ENCODE measurements at places on chromosomes 3 and 15.

GRCh38 chr3:58638591-58638990 lies 28.0 kb downstream of the FAM3D start:
- no peaks in the 10 kb centered on the region for H3K36me3 ChIP-seq
- H3K27ac ChIP-seq = no peak overlapping the region
- DNase-seq = no peak

DNA sequence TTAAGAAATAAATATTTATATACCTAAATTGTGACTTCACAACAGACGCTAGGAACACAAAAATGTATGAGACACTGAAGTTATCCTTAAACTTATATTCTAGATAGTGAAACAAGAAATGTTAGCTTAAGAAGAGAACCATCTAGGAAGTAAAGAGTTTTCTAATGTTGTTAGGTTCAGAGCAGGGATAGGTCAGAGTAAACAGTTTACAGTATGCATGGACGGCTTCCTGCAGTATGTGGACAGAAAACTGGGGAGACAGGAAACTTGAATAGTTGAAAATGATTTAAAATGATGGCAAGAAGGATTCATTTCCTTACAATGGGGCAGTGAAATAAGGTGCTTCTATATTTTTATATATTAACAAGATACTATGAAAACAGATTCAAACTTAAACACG lies 449.8 kb downstream of the MAGI1 start:
- H3K4me1 ChIP-seq = no peaks in the 10 kb centered on the region
- no peak overlapping the region for H3K4me3 ChIP-seq
- H3K36me3 ChIP-seq = no peaks in the 10 kb centered on the region
- no peaks in the 10 kb centered on the region for H3K27me3 ChIP-seq
- no peak for DNase-seq

DNA sequence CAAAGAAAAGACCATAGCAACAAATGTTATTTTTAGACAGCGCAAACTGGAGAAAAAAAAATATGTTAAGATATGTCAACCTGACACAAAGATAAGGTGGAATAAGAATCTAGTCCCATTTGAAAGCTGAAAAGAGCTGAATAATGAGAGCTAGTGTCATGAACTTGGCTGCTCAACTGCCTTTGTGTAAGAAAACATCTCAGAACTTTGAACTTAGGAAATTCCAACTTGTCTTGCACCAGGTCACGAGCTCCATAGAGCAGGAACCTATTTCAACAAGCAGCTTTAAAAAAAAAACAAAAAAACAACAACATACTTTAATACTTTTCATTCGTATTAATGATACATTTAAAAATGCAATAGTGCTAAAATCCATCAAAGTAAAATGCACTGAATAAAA lies 79.5 kb downstream of the ZNF280D start:
- no peak for DNase-seq
- no peaks in the 10 kb centered on the region for H3K27me3 ChIP-seq
- H3K27ac ChIP-seq = no peak overlapping the region
- peaks cover 14% of the 10 kb centered on the region for H3K36me3 ChIP-seq

GRCh38 chr3:180678231-180678630 lies 1.1 kb downstream of the CCDC39 start:
- no peak overlapping the region for H3K27ac ChIP-seq
- H3K27me3 ChIP-seq = peaks cover 37% of the 10 kb centered on the region
- peaks cover 18% of the 10 kb centered on the region for H3K4me1 ChIP-seq
- H3K36me3 ChIP-seq = no peaks in the 10 kb centered on the region

DNA sequence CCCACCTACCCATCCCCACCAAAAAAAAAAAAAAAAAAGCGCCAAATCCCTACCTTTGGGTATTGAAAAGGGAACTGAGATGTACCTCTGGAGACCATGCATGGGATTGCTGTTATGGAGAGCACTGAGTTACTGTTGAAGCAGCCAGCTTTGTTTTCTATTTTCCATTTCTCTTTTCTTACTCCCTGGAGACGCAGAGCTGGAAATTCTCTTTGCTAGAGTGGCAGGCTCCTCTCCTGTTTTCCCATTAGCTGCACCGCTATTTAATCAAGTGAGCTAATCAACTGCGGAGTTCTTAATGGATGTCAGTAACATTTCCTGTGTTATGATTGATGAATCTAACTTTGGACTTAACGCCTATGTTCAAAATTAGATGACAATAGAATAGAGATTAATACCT lies 136.1 kb upstream of the LMCD1 start:
- H3K27ac ChIP-seq = no peak overlapping the region
- H3K27me3 ChIP-seq = peaks cover 9% of the 10 kb centered on the region
- no peak for DNase-seq
- H3K4me1 ChIP-seq = no peaks in the 10 kb centered on the region
- peaks cover 2% of the 10 kb centered on the region for H3K36me3 ChIP-seq
- H3K4me3 ChIP-seq = no peak overlapping the region

- H3K4me1 ChIP-seq = no peaks in the 10 kb centered on the region
- peaks cover 4% of the 10 kb centered on the region for H3K27me3 ChIP-seq
- H3K36me3 ChIP-seq = no peaks in the 10 kb centered on the region
- no peak for DNase-seq
These were observed 68.9 kb downstream of the CHRNA7 start for GRCh38 chr15:32099097-32099785.

- H3K27ac ChIP-seq = no peak overlapping the region
- no peak overlapping the region for H3K4me3 ChIP-seq
- no peaks in the 10 kb centered on the region for H3K27me3 ChIP-seq
- no peak for DNase-seq
- H3K4me1 ChIP-seq = no peaks in the 10 kb centered on the region
These were observed 380.3 kb downstream of the TBL1XR1 start for GRCh38 chr3:176816937-176817336.

DNA sequence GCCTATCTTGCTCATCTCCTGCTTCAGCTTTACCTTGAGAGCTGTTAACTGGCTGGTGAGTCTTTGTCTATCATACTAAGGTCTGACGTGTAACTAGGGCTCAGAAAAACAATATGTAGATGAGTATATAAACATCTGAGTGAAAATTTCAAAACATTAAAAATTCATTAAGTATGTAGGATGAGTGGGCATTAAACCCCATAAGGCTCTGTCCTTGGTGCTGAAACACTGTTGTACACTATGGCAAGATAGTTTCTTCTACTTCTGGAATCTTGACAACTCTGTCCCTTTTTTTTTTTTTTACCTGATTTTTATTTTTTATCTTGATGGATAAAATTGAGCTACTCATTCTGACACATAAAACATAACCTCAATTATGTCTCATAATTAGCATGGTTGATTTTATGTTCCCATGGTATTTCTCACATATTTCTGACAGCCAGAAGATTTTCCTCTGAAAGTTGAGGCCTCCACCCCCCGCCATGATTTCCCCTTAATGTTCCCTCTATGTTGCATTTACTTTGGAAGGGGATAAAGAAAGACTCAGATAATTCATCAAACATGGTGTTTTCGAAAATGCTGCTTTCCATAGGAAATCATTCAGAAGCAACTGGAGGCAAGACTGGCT lies 54.3 kb downstream of the DGKG start:
- no peaks in the 10 kb centered on the region for H3K36me3 ChIP-seq
- no peak overlapping the region for H3K4me3 ChIP-seq
- peaks cover 2% of the 10 kb centered on the region for H3K27me3 ChIP-seq
- H3K4me1 ChIP-seq = no peaks in the 10 kb centered on the region
- no peak overlapping the region for H3K27ac ChIP-seq

GRCh38 chr3:192896208-192896607 lies 21.4 kb downstream of the MB21D2 start:
- H3K27ac ChIP-seq = peak overlapping the region; percentile 0
- H3K36me3 ChIP-seq = peaks cover 31% of the 10 kb centered on the region
- DNase-seq = no peak
- H3K4me1 ChIP-seq = peaks cover 87% of the 10 kb centered on the region

DNA sequence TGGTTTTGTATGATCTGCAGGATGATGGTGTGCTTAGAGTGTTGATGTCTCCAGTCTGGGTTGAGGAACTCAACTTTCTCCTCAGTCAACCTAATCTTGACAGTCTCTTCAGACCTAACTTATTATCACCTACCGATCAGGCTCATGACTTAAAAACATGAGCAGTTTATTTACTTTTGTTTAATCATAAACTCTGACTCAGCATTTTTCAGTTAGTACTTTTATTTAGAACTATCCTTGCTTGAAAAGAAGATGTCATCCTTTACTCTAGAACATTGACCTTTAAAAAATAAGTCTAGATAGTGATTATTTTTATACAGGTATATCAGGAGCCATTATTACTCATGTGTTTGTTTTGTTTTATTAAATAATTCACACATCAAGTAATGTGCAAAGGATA lies 414.8 kb downstream of the AGBL1 start:
- no peaks in the 10 kb centered on the region for H3K4me1 ChIP-seq
- H3K27ac ChIP-seq = no peak overlapping the region
- DNase-seq = no peak
- no peak overlapping the region for H3K4me3 ChIP-seq

DNA sequence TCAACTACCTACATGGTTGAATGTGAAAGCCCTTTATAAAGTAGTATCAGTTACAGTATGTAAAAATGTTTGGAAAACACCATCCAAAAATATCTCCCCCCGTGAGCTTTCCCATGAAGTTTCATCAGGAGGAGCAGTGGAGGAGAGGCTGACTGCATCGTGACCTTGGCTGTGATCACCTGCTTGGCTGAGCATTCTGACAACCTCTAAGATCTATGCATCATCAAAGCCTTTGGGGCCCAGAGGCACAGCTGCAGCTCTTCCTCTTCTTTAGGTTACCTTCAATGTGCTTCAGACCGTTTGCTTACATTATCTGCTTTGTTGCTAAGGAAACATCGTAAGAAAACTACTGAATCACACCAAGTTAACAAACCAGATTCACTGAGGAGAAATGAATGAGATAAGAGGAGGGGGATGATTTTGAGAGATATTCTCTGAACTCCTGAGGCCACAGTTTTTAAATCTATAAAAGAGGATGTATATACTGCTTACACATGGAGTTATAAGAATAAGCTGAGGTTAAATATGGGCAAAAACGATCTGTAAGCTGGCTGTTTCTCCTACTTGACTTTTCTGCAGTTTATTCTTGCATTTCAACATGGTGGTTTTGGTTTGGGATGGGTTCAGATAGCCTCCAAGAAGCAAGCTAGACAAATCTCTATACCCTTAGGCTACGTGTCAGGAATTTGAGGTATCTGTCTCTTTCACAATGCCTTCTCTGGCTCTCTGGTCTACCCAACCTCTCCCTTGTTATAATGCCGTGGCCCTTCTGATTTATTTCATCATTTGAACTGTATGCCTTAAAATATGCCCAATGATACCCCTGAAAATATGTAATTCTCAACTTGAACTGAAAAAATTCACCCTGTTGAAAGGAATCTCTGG lies 4.0 kb downstream of the GCSAM start:
- peaks cover 75% of the 10 kb centered on the region for H3K4me1 ChIP-seq
- H3K27ac ChIP-seq = peak overlapping the region; percentile 56
- H3K27me3 ChIP-seq = no peaks in the 10 kb centered on the region
- H3K4me3 ChIP-seq = no peak overlapping the region

- H3K36me3 ChIP-seq = peaks cover 3% of the 10 kb centered on the region
- H3K27me3 ChIP-seq = no peaks in the 10 kb centered on the region
- peaks cover 52% of the 10 kb centered on the region for H3K4me1 ChIP-seq
- peak overlapping the region; percentile 20 for H3K27ac ChIP-seq
- no peak for DNase-seq
These were observed 156.7 kb upstream of the SMAD3 start for GRCh38 chr15:66908744-66909095.

All from activated CD8-positive, alpha-beta T cell treated with anti-CD3 and anti-CD28 coated beads, Interleukin-2, amount 10 ng/mL, durations not matched to agents 7 days and 5 days (primary cell).